Hematopoietic multipotent progenitor cell treated with erythropoietin and hydrocortisone succinate and interleukin-3 and kit ligand, for 6 days (in vitro differentiated cells): ENCODE measurements at places on chromosomes 12 and 14.

- DNase-seq = peak; percentile 96
These were observed 37.6 kb downstream of the SPTB start for GRCh38 chr14:64841772-64842750.

GRCh38 chr12:93609281-93610192, 37.1 kb downstream of the SOCS2 start:
- DNase-seq = no peak

DNA sequence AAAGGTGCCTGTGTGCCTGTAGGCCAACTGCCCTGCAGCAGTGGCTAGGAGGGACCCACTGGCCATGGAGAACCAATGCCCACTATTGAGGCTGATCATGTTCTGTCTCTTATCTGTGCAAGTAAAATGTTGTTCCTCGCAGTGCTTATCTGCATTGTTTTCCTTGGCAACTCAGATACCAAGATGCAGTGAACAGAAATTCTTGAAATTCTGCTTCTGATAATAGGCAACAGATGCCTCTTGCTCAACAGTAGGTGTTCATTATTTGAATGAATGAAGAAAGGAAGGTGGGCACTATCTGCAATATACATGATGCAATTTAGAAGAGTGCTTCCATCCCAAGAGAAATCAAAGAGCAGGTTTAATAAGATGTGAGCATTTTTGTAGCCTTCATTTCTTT, 232.2 kb downstream of the NUAK1 start:
- no peak for DNase-seq

DNA sequence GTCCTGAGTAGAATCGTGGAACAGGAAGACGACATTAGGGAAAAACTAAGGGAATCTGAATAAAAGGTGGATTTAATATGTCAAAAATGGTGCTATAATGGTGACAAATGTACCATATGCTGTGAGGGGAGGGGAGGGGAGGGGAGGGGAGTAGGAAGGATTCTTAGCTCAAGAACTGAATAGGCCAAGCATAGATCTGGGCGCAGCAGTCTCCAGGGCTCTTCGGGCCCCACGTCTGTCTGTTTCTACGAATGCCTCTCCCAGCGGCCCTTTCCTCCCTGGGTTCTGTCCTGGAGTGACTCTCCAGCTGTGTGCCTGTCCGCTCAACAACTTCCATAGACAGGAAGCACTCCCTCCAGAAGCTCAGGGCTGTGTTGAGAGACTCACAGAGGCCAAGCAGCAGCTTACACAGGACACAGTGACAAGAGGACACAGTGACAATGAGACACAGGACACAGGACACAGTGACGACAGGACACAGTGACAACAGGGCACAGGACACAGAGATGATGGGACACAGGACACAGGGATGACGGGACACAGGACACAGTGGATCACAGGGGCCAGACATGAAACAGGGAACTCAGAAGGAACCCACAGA, 42.4 kb upstream of the PPP2R5C start:
- no peak for DNase-seq

GRCh38 chr14:58977366-58977765, 211.1 kb upstream of the DAAM1 start:
- no peak for DNase-seq

- no peak for DNase-seq
These were observed 101.2 kb upstream of the LRFN5 start for GRCh38 chr14:41505491-41505890.
